ENCODE measurements at places on chromosomes 7 and 10.

- DNase-seq: no peak
Observed at GRCh38 chr10:49240946-49241345, 52.8 kb upstream of the TMEM273 start.

- no peak for DNase-seq
Observed at GRCh38 chr10:123295644-123296043, 141.4 kb downstream of the BUB3 start.

DNA sequence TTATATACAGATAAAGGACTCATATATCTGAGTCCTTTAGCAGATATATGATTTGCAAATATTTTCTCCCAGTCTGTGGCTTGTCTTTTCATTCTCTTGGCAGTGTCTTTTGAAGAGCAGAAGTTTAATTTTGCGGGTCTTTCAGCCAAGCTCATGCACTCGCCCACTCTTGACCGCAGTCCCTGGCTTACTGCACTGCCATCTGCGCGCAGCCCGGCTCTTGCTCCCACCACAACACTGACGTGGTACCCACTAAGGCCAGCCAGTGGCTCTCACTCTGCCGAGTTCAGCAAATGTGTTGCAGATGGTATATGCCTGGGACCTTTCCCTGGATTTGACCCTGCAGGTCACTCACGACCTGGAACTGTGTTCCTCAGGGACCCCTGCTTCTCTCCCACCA lies 74.3 kb downstream of the CDH23 start:
- no peak for DNase-seq

GRCh38 chr7:73683788-73684693 lies 644 bp downstream of the BUD23 start:
- DNase-seq: no peak

- DNase-seq: no peak
Observed at GRCh38 chr7:7768977-7769709, 50.7 kb upstream of the RPA3 start.

Measured in umbilical cord (tissue), 2 donors.